ENCODE measurements at places on chromosomes 11 and 22.

DNA sequence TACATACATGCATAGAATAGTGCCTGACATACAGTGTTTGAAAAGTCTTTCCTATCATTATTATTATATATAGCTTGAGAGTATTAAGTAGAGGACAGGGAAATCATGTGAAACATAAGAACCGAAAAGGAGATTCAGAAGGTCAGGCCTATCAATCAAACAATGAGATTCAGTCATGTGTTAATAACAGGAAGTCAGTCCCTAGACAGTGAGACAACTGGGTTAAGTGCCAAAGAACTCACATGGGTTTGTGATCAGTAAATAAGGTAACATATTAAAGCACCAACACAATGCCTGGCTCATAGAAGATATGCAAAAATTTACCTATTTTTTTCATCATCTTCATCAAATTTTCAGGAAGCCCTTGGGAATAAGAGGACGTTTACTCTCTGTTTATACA lies 174.3 kb upstream of the FAT3 start:
- DNase-seq, result no peak

DNA sequence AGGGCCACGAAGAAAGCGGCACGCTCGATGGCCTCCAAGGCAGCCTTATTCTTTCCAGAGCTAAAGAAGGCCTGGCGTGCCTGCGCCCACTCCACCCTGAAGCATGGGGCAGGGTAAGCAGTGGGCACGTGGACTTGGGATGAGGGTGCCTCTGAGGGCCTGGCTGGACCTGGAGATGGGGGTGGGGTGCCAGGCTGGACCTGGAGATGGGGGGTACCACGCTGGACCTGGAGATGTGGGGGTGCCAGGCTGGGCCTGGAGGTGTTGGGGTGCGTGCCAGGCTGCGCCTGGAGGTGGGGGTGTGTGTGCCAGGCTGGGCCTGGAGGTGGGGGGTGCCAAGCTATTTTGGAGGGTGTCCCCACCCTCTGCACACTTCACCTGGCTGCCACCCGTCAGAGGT lies 5.3 kb downstream of the CPT1B start:
- DNase-seq, result no peak

- no peak for DNase-seq
These were observed 18.6 kb downstream of the TREH start for GRCh38 chr11:118660681-118661424.

DNA sequence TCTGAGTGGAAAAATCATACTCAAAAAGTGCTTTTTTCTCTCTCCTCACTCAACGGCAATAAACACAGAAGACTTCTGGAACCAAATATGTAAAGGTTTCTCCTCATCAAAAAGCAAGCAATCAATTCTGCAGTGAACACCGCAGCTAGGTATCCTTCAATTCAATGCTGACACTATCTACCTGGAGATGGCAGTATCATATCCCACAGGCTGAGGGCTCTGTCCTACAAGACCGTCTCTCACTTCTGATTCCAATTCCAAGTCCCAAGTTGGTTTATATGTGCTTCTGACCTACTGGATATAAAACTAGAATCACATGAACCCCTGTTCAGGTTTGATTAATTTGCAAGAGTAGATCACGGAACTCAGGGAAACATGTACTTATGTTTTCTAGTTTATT lies 59.7 kb upstream of the LUZP2 start:
- DNase-seq, result no peak

DNA sequence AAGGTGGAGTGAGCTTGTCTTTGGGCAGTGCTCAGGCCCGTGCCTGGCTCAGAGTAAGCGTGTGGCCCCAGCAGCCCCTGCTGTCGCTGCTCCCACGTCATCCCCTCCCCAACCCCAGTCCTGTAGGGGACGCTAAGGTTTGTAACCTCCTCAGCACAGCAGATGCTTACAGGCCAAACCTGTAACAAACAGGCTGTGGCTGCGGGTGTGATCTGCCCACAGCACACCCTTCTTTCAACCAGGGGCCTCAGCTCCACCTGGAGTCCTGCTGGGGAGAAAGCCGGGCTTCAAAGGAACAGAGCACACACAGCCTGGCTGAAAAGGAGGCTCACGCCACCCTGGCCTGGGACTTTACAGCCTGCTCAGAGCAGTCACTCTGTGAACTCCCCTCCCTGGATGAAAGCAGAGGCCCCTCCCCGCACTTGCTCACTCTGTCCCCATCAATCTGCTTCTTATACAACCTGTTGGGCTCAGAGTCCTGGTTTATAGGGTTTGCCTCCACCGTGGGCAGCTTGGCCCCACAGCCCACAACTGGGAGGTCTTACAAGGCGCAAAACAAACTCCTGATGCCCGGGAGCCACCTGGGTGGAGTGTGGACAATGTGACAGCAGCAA lies 54.3 kb downstream of the SCUBE1 start:
- no peak for DNase-seq

- no peak for DNase-seq
These were observed 82.2 kb downstream of the PISD start for GRCh38 chr22:31579835-31580242.

DNA sequence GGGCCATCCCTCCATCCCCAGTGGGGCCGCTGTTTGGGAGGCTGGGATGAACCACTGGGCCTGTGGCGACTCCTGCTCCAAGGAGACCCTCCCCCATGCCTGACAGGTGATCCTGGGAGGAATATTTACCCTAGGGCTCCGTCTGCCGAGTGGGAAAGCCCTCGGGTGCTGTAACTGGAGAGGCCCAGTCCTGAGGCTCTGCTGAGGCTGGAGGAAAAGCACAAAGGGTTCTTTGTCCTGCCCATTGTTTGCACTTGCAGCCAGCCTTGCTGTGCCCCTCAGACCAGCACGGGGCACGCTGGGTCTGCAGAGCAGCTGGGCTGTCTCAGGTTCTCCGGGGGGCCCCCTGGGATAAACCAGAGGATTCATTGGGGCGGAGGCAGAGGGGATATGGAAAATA lies 321.1 kb downstream of the MN1 start:
- peak; percentile 38 for DNase-seq

DNA sequence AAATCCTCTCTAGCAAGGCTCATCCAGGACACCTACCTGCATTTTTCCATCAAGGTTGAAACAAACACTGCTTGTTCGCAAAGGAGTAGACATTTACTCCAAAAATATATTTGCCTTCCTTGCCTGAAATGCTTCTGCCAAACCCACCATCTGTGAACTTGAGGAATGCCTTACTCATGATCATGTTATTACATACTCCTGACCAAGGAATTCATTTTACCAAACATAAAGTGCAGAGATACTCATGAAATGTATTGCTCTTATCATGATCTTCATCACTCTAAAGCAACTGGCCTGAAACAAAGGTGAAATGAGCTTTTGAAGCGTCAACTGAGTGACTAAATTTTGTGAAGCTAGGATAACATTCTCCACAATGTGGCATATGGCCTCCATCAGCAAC lies 243.1 kb upstream of the CCDC179 start:
- DNase-seq, result no peak

GRCh38 chr22:19942157-19943081 lies 801 bp upstream of the TXNRD2 start:
- DNase-seq, result no peak

DNA sequence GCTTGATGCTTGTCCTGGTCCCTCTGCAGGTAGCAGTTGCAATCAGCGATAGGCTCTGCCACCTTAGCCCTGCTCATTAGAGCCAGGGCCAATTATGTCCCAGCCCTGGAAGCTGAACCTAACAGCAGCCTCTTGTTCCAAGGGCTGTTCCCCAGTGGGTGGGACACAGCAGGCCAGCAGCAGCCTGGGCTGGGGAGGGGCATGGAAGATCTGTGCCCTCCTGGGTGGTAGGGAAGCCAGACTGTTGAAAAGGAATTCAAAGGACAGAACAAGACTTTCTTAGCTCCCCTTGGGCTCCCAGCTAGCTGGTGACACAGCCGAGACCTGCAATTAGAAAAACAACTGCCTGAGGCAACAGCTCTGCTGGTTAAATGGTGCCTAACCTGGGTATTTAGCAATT lies 17.4 kb downstream of the DRD2 start:
- DNase-seq, result no peak

DNA sequence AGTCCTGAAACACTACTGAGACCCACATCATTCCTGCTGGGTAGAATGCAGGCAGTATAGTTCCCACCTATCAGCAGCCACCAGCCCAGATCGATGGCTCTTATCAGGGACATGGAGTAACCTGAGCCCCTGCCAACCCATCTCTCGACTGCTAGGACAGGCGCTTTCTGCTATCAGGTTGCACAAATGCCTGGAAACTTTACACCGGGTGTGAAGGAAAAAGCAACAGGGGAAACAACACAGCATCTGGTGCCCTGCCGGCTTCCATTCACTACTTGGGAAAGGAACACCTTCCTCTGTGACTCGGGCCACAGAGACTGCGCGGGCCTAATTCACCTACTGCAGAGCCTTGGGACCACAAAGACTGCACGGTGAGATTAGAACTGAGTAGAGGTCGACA lies 18.5 kb downstream of the RBFOX2 start:
- no peak for DNase-seq

DNA sequence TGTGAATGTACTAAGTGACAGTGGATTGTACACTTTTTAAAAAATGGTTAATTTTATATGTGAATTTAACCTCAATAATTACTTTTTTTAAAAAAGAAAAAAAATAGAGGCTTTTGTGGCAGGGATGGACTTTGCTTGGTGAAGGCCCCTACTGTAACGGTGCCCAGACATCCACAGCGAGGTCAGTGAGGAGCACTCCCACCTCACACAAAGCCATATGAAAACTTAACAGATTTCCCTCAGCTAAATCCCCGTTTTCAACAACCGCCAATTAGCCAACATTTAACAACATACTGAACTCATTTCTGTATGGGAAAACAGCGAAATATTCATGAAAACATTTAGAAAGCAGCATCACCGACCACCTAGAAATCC lies 642 bp upstream of the C11orf58 start:
- no peak for DNase-seq

GRCh38 chr22:42991010-42991651 lies 23.8 kb downstream of the PACSIN2 start:
- DNase-seq, result no peak

GRCh38 chr11:19455731-19456130 lies 215.0 kb upstream of the E2F8 start:
- no peak for DNase-seq

DNA sequence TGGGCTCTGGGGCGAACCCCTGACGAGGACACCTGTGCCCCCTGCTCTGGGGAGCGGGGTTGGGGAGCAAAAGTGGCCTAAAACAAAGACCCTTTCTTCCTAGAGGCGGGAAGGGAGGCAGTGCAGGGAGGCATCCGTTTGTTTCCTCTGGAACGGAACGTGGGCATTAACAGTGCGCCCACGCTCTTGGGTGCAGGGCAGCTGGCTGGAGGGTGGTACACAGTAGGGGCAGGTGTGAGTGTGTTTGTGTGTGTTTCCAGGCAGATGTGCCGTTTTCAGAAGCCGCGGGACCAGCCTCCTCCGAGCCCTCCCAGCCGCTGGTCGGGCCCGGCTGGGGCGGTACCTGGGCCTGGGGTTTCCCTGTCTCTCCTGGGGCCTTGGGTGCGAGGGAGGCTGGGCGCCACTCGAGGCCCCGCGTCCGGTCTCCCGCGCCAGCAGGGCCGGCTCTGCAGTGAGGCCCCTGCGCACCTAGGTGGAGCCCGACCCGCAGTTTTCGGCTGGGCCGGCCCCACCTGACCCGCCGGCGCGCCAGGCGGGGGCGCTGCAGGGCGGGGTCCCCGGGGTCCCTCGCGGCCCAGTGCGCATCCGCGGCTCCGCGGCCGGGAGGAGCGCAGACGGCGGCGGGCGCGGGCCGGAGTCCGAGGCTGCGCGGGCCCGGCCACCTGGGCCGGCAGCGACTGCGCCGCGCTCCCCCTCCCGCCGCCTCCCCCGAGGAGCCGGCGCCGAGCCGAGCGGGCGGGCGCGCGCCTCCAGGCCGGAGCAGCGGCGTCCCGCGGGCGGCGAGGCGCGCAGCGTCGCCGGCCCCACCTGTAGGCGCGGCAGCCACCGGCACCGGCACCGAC lies 1252.7 kb downstream of the BRD1 start:
- peak; percentile 62 for DNase-seq

GRCh38 chr11:35614939-35615569 lies 3.2 kb upstream of the FJX1 start:
- no peak for DNase-seq

DNA sequence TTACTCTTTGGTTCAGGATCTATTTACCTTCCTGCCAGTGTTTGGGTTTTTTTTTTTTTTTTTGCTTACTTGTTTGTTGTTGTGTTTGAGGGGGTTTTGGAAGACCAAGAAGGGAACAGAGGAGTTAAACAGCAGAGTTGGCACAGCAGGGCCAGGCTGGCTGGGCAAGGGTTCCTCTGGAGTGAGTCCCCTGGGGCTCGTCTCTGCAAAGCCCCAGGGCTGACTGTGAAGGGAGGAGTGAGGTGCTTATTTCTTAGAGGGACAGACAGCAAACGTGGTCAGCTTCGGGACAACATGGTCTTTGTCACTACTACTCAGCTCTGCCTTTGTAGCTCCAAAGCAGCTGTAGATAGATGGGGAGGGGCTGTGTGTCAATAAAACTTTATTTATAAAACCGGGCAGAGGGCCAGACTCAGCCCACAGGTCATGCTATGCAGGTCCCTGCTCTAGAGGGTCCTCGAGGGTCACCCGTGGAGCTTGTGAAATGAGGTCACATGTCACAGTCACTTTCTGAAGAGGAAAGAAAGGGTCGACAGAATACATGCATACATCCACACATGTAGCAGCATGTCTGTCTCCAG lies 1404.7 kb downstream of the BRD1 start:
- DNase-seq, result no peak

DNA sequence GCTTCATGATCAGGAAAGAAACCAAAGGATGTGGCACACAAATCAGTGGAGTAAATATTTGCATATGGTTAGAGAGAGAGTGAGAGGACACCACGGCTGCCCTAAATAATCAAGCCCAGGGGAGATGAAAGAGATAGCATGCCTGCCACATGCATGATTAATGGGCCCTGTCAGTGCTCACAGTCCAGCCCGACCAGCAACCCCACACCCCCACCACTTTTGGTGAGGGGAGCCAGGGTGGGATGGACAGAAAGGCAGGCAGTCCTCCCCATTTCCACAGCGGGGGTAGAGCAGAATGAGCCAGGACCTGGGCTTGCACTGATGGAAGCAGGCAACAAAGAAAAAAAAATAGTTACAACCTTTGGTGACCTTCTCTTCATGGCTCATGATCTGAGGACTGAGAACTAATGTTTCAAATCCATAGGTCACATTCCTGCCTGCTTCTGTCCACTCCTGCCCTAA lies 545.0 kb downstream of the ETS1 start:
- no peak for DNase-seq

DNA sequence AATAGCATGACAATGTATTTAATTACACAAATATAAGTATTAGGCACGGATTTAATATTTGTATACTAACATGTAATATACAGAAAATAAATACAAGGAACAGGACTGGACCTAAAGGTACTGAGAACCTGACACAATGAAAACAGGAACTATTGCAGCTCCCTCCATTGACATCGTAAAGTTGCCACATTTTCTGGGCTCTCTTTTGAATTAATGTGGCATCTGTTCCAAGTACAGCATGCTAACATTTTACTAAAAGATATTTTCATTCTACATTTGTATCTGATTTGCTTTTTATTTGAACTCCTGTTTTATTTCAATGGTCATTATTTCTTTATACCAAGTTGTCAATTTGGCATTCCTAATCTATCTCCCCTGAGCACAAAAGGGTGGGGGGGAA lies 15.3 kb downstream of the PHF21A start:
- no peak for DNase-seq
